ENCODE measurements at places on chromosomes 11 and 22.
A peak's percentile ranks its signal among the peaks of the same experiment; 100 is the strongest.

DNA sequence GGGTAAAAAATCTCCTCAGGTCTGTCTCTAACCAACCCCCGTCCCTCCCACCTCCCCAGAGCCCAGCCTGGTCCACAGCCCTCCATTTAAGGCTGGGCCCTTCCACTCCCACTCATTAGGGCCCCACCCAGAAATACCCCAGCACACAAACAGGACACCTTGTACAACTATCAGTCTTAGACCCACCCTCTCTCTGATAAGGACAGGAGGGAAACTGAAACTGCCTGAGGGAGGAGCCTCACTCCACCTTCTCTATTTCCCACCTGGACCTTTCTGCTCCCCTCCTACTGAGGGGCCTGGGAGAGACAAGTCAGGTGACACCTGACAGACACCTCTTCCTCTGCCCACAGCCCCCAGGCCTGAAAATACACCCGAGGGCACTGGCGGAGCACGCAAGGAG, 90.2 kb downstream of the PLEKHA7 start:
- no peak for DNase-seq

DNA sequence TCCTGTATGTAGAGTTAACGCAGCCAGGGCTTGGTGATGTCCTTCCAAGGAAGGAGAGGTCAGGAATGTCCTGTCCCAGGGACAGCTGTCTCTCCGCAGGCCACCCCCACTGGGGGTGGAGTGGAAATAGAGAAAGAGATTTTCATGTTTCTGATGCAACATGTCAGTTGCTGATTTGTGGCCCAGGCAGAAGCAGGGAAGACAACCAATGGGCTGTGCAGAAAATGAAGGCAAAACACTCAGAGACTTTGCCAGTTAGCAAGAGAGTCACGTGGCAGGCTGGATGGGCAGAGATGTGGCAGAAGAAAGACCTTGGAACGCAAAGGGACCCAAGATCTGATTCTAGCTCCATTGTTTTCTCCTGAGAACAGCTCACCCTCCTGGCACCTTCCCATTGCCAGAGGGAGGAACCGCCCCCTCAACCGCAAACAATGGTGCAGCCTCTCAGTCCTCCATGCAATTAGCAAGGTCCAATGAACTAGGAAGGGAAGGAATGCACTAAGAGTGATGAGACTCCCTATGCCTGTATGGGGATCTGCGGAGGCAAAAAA, 71.0 kb downstream of the SYN3 start:
- peak; percentile 60 for DNase-seq

- DNase-seq = no peak
Measured at GRCh38 chr11:114359342-114359741, 41.0 kb downstream of the C11orf71 start.

GRCh38 chr11:11016068-11016467, 158.2 kb upstream of the ZBED5 start:
- DNase-seq = no peak

- DNase-seq = no peak
Measured at GRCh38 chr11:78197816-78198215, 9.1 kb downstream of the USP35 start.

DNA sequence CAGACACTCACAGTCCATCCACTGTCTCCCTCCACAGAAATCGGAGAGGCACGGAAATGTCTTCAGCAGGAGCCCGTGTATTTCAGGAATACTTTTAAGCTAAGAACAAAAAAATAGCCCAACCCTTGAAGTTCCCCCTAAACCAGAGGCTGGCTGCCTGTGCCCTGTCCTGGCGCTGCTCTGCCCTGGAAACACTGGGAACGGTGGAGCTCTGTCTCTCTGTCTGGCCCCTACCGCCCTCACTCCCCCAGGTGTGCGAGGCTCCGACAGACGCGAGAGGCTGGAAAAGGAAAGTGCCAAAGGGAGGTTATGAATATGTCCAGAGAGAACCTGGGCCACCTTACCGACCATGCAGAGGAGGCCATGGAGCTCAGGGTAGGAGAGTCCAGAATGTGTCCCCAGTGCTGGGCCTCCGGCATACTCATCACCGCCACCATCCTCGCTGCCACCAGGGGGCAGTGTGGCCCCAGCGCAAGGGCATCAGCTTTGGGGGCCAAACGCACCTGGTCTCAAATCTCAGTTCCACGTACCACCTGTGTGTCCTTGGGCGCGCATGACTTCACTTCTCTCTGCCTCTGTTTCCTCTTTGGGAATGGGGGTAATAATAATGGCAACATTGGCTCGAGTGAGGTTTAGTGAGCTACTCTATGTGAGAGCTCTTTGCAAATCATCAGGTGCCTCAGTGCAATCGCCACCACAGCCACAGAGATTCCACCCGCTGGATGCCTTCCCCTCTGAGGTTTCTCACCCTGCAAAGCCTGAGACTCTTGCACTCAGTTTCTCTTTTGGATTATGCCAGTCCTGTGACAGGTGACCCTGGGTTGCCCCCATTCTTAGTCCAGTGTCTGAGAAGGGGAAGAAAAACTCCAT, 10.4 kb upstream of the SLCO2B1 start:
- DNase-seq = peak; percentile 56

GRCh38 chr11:10807493-10808234, 1.1 kb downstream of the EIF4G2 start:
- peak; percentile 78 for DNase-seq
